DND-41 (cell line): ENCODE measurements at places on chromosomes 4 and X.

DNA sequence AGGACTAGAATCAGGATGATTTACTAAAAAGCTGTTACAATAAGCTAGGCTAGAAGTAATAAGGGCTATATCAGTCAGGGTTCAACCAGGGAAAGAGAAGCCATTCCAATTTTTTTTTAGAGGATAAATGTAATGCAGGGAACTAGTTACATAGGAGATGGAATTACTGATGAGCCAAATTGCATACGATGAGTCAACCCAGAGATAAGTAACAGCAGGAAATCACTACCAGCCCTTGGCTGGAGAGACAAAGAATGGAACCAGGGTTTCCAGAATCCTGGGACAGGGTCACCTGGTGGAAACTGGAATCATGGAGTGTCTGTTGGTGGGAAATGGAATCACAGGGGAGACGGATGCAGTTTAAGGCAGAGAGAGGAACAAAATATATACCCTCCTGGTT, 13.1 kb upstream of the MAGEA4 start:
- no peak for DNase-seq

GRCh38 chrX:136856551-136856950, 24.0 kb downstream of the RBMX start:
- no peak for DNase-seq

DNA sequence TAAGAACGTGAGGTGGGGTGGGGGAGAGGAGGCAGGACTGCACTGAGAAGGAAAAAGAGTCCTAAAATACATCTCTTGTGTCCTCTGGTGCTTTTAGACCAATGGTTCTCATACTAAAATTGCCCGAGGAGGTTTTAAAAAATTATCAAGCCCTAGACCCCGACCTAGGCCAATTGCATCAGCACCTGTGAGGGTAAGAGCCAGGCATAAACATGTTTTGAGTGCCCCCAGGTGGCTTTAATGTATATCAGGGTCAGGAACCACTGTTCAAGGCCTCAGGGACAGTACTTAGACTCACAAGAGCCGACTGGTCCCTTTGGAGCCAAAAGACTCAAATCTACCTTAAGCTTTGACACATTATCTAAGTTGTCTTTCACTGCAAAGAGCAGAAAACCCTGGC, 37.5 kb upstream of the TMEM150C start:
- DNase-seq = no peak

- DNase-seq = no peak
Observed at GRCh38 chr4:94262163-94263016, 54.7 kb downstream of the SMARCAD1 start.

GRCh38 chr4:7902101-7902553, 37.5 kb downstream of the AFAP1 start:
- no peak for DNase-seq

GRCh38 chr4:42268824-42269223, 116.4 kb upstream of the BEND4 start:
- no peak for DNase-seq

DNA sequence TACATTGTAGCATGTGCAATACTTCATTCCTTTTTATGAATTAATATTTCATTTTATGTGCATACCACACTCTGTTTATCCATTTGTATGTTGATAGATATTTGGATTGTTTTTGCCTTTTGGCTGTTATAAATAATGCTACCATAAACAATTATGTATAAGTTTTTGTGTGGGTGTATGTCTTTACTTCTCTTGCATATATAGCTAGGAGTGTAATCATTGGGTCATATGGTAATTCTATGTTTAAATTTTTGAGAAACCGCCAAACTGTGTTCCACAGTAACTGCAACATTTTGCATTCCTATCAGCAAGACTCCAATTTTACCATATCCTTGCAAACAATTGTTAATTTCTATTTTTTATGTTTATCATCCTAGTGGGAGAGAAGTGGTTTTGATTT, 3.1 kb upstream of the TCEAL5 start:
- DNase-seq = no peak

GRCh38 chr4:60930866-60931265, 269.3 kb upstream of the ADGRL3 start:
- DNase-seq = no peak

DNA sequence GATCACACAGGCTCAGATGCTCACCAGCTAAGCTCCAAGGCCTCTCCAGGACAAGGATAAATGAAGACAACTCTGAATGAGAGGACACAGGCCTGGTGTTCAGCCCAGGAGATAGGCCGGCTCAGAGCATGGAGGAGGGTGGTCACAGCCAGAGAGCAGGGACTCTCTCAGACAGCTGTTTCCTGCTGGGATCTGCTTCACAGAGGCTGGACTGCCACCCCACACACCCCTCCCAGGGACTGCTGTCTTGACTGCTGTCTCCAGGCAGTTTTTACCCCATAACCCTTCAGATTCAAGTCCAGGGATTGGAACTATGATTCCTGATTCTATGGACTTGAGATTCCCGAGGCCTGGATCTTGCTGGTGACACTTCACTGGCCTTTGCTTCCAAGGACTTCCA, 89.0 kb downstream of the SMIM20 start:
- DNase-seq = no peak

GRCh38 chr4:93451954-93452353, 376.6 kb upstream of the ATOH1 start:
- no peak for DNase-seq

DNA sequence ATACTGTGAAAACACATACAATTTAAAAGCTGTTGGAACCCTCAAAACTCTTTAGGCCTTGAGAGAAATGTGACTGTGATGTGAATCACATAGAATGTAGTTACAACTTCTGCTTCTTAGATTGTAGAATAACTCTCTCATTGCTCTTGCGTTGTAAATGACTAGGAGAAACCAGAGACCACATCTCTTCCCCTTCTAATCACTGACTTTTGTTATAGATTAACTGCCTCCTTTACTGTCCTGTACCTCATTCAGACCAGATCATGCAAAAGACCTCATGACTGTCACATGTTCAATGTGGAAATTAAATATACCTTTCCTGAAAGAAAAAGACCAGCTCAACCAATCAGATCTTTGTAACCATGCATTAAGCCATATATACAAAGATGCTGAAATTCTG, 43.2 kb upstream of the NEIL3 start:
- no peak for DNase-seq

GRCh38 chr4:12958436-12958835, 525.7 kb downstream of the RAB28 start:
- DNase-seq = no peak

- no peak for DNase-seq
Observed at GRCh38 chrX:10288373-10288975, 131.7 kb downstream of the CLCN4 start.

- DNase-seq = no peak
Observed at GRCh38 chr4:99938243-99938753, 8.1 kb downstream of the DNAJB14 start.

GRCh38 chr4:181909368-181909767, 333.8 kb upstream of the TENM3 start:
- no peak for DNase-seq

GRCh38 chrX:68840256-68840655, 11.4 kb downstream of the EFNB1 start:
- DNase-seq = no peak

DNA sequence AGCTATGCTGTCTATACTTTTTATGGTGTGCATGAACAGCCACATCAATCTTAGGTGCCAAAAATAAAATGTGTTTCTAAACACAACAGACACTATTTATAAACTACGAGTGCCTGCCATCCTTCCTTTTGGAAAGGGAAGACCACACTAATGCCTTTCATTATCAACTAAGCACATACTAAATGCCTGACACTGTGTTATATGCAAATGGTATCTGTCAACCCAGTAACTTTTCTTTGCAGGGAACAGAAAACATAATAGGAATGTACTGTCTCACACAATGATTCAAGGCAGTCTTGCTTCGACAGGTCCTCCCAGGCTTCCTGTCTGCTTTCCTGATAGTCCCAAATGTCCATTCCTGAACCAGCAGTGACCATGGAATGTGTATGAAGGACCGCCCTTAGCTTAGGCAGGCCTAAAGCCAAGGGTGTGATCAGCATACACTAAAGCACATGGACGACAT, 43.8 kb downstream of the ADGRA3 start:
- no peak for DNase-seq

DNA sequence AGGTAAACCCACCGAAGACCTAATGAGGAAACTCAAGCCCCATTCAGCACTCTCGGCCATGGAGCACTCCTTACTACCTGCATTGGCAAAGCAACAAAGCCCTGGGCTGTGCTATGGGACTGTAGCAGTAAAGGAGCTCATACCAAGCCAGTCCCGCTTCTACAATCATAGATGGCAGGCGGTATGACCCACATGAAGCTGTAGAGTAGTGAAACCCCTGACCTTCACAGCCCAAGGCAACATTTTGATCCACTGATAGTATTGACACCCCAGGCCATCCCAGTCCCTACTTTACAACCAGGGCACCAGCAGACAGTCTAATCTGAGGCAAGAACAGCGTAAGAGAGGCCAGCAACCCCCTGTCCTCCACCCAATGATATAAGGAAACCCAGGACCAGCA, 25.2 kb downstream of the CENPC start:
- no peak for DNase-seq

DNA sequence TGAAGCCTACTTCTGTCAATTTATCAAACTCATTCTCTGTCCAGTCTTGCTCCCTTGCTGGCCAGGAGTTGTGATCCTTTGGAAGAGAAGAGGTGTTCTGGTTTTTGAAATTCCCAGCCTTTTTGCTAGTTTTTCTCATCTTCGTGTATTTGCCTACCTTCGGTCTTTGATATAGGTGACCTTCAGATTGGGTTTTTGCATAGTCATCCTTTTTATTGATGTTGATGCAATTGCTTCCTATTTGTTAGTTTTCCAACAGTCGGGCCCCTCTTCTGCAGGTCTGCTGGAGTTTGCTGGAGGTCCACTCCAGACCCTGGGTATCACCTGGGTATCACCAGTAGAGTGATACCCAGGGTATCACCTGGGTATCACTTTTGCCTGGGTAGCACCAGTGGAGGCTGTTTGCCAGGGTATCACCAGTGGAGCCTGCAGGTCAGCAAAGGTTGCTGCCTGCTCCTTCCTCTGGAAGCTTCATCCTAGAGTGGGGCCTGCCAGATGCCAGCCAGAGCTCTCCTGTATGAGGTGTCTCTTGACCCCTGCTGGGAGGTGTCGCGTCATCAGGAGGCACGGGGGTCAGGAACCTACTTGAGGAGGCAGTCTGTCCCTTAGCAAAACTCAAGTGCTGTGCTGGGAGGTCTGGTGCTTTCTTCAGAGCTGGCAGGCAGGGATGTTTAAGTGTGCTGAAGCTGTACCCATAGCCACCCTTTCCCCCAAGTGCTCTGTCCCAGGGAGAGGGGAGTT, 684.2 kb downstream of the PCDH18 start:
- no peak for DNase-seq

- peak; percentile 61 for DNase-seq
Observed at GRCh38 chrX:12974305-12974795, 560 bp upstream of the TMSB4X start.

GRCh38 chr4:136935305-136935704, 597.0 kb downstream of the PCDH18 start:
- DNase-seq = no peak

GRCh38 chr4:75940692-75941253, at the start of gene NAAA:
Gene NAAA (minus strand): TSS chr4:75941013. CDS start chr4:75940949, 64 bp downstream.
- DNase-seq = peak; percentile 82

- DNase-seq = no peak
Observed at GRCh38 chrX:154731184-154731583, 19.7 kb downstream of the GAB3 start.

DNA sequence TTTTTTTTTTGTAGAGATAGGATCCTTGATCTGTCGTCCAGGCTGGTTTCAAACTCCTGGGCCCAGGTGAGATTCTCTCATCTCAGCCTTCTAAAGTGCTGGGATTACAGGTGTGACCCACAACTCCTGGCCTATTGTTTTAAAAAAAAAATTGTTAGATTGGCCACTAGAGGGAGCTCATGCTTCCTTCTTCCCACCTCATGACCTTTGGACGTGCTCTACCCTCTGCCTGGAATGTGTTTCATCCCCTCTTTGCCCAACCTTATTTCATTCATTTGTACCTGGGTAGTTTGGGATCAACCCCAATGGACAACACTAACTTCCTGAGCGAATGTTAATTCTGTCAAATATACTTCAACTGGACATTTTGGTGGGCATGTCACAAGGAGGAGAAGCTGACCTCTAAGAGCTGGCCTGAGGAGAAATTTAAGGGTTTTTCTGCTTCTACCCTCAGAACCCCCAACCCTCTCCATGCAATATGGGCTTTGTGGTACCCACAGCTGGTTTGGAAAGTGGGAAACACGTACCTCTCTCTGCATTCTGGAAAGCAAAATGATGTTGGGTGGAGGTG, 6.4 kb downstream of the PPEF2 start:
- peak; percentile 9 for DNase-seq

GRCh38 chr4:8076023-8076422, 82.6 kb downstream of the ABLIM2 start:
- DNase-seq = no peak

DNA sequence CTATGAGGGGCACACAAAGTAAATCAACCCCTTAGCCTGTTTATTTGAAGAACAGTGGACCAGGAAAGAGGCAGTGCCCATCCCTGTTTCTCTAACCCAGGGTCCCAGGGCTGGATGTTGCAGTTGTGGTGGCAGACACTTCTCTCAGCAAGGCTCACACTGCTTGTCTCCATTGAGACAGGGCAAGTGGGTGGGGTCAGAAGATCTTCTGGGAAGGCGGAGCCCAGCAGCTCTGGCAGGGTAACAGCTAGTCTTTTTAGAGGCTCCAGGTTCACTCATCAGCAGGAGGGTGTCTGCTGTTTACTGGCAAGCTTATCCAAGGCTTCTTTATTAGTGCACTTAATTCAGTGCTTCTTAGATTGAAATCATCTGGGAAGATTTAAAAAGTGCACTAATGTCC, 659.8 kb upstream of the DIPK2B start:
- DNase-seq = no peak

GRCh38 chr4:41748074-41748570, 403 bp downstream of the PHOX2B start:
- no peak for DNase-seq

- DNase-seq = no peak
Observed at GRCh38 chr4:118770741-118771187, 65.2 kb downstream of the SEC24D start.

DNA sequence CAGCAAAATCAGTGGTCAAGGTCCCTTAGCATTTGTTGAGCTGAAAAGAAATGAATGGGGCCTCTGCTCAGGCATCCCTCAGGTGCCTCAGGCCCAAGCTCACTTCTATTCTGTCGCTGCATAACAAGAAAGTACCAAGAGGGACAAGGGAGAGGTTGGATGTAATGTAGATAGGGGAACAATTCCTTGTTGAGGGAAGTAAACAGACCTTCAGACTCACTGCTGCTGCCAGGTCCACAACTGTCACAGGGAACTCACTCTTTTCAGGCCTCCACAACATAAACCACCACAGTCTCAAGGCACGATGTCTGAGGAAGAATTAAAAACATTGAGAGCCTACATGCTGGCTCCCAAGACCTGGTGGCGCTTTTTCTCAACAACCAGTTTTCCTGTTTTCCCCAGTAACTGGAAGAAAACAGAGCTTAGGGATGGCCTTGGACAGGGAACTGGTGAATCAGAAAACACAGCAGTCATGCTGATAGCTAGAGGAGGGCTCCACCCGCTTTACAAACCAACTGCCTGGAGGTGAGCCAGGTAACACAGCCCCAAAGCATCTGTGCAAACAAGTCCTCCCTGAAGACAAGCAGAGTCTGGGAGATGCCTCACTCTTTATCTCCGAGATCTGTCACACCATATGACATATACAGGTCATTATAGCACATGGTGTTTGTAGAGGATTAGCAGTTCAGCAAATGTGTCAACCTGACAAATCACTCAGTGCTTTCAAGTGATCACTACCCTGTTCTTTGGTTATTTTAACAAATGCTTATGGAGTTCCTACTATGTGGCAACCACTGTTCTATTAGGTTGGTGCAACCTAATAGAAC, 14.3 kb upstream of the AWAT1 start:
- DNase-seq = no peak

GRCh38 chr4:128768373-128768996, 41.0 kb upstream of the JADE1 start:
- no peak for DNase-seq
